ENCODE measurements at places on chromosomes 1 and 21. TPM values are rescaled to one million over a fixed set of nuclear protein-coding genes. Genes with fewer than 3 reads are reported as not detected.

GRCh38 chr21:38848187-38848609 is 42.5 kb downstream of the ETS2 start:
- H3K27ac ChIP-seq, result no peak overlapping the region
- DNase-seq, result no peak
- H3K27me3 ChIP-seq, result peaks cover 33% of the 10 kb centered on the region
- no peak overlapping the region for H3K4me3 ChIP-seq
- H3K4me1 ChIP-seq, result no peaks in the 10 kb centered on the region
- H3K36me3 ChIP-seq, result no peaks in the 10 kb centered on the region

DNA sequence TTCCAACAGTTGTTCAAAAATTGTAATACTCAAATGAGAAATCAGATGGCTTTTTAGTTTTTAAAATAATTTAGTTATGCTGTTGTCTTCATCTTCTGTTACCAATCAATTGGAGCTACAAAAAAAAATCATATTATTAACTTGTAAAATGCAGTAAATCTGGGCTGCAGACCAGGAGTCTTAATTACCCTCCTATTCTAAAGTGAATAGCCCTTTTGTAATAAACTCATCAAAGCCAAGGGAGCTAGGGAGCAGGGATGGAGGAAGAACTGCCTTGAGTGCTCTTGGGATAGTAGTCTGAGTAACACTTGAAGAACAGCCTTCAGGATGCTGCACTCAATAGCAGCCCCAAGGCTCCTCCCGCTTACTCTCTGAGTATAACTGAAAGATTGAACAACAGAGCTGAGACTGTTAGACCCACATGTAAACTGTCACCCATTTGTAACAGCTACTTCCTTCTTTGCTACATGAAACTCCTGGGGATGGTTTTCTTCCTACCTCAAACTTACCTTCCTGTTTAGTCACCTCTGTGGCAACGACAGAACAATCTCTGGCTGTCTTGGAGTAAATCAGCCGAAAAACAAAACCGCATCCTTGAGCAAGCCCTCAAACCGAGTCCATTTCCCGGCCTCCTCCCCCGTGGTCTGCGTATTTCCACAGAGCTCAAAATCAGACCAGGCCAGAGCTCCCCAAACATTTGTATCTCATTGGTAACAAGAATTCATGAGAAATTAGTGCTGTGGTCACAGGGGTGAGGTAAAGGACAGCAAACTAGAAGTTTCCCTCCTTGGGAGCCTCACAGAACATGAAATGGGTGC is 55.9 kb downstream of the CD58 start:
- H3K27me3 ChIP-seq, result no peaks in the 10 kb centered on the region
- H3K4me3 ChIP-seq, result peak overlapping the region; percentile 85
- peaks cover 26% of the 10 kb centered on the region for H3K36me3 ChIP-seq
- H3K4me1 ChIP-seq, result peaks cover 64% of the 10 kb centered on the region

- no peak overlapping the region for H3K4me3 ChIP-seq
- H3K36me3 ChIP-seq, result no peaks in the 10 kb centered on the region
- peak overlapping the region; percentile 8 for H3K27ac ChIP-seq
- H3K27me3 ChIP-seq, result peaks cover 3% of the 10 kb centered on the region
- H3K4me1 ChIP-seq, result peaks cover 4% of the 10 kb centered on the region
- no peak for DNase-seq
Observed at GRCh38 chr1:93775224-93775623, 93.6 kb upstream of the BCAR3 start.

GRCh38 chr1:7702365-7702764 is 68.7 kb upstream of the VAMP3 start:
- peak overlapping the region; percentile 79 for H3K4me3 ChIP-seq
- H3K27ac ChIP-seq, result no peak overlapping the region
- peaks cover 35% of the 10 kb centered on the region for H3K27me3 ChIP-seq
- DNase-seq, result no peak
- H3K4me1 ChIP-seq, result peaks cover 10% of the 10 kb centered on the region
- no peaks in the 10 kb centered on the region for H3K36me3 ChIP-seq

DNA sequence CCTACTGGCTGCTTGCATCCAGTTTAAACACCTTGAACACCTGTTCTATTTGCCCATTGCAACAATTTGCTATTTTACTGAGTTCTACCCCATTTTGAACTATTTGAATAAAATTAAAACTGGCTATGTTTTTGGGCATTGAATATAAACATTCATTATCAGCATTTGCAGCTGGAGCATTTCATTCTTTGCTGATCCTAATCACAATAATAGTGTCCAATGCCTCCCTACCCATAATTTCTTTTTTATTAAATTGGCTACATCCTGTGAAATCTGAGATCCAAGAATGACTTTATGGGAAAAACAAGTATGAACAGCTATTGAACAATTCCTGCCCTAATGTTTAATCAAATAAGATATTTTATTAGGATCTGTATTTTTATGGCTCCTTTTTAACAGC is 447.9 kb downstream of the PLA2G4A start:
- H3K4me1 ChIP-seq, result no peaks in the 10 kb centered on the region
- no peak for DNase-seq
- no peaks in the 10 kb centered on the region for H3K36me3 ChIP-seq
- H3K27me3 ChIP-seq, result no peaks in the 10 kb centered on the region
- H3K27ac ChIP-seq, result no peak overlapping the region

Gene CD5L
- not detected for total RNA-seq

GRCh38 chr1:182166321-182166720 is 104.8 kb upstream of the ZNF648 start:
- H3K4me3 ChIP-seq, result no peak overlapping the region
- peaks cover 3% of the 10 kb centered on the region for H3K36me3 ChIP-seq
- H3K27ac ChIP-seq, result no peak overlapping the region
- H3K27me3 ChIP-seq, result peaks cover 14% of the 10 kb centered on the region
